ENCODE measurements at places on chromosomes 7 and 10.

- DNase-seq = no peak
Measured at GRCh38 chr10:112793202-112793921, 156.7 kb upstream of the TCF7L2 start.

DNA sequence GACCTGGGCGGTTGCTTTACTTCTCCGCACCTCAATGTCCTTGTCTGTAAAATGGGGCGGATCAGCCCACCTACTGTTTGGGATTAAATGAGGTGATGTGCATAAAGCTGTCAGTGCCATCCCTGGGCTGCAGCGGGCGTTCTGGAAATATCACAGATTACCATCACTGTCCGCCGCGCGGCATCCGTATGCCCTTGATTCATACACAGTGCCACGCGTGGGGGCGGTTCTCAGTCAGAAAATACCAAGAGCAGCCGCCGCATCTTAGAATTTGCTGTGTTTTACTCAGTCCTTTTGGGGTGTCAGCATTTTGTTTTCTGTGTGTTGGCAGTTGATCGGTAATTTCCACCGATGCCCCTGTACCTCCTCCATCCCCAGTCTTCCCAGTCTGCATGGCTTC is 338.8 kb downstream of the DPP6 start:
- DNase-seq = no peak

GRCh38 chr7:34727464-34727995 is 69.5 kb downstream of the NPSR1 start:
- DNase-seq = no peak

DNA sequence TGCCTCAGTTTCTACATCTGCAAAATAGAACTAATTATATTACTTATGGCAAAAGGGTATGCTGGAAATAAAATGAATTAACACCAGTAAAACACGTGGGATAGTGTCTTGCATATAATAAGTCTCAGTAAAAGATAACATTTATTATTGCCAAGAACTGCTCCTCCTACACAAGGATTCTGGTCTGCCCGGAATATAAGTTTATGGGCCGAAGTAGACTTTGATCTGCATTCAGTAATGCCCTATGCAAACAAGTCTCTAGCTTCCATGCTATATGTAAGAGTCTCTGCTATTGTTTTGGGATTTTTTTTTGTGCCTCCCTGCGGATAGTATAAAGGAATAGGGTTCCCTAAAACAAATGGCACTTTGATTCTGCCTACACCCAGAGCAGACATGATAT is 125.6 kb upstream of the SLC26A5 start:
- no peak for DNase-seq

DNA sequence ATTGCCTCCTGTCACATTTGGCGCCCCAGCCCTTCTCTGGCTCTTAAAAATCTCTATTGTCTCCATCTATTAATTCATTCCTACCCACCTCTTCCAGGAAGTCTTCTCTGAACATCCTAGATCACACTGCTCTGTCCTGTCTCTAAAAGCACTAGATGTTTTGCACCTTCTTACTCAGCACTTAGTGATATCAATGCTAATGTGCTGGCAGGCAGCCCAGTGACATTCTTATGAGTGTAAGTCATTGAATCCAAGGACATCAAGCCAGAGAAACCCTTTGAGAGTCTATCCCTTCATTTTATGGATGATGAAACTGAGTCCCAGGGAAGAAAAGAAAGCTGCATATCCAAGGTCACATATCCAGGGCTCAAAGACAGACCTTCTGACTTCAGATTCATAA is 48.3 kb upstream of the PAX2 start:
- DNase-seq = no peak

- DNase-seq = peak; percentile 75
Measured at GRCh38 chr10:29112827-29113615, 175.8 kb upstream of the LYZL1 start.

DNA sequence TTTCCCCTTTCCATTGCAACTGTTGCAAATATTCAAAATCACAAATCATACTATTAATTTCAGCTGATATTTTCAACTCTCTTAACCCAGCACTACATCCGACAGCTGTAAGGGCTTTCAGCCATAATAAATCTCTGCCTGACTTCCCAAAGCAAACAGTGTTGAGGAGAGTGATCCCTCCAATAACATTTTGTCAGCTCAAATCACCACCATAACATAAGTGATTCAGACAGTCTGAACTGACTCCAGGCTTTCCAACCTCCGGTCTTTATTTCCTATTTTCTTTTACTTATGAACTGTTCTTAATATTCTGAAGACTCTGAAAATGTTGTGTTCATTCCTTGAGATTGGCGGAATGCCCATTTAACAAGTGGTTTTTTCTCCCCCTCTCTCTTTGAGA is 1085.9 kb downstream of the GATA3 start:
- DNase-seq = peak; percentile 20

DNA sequence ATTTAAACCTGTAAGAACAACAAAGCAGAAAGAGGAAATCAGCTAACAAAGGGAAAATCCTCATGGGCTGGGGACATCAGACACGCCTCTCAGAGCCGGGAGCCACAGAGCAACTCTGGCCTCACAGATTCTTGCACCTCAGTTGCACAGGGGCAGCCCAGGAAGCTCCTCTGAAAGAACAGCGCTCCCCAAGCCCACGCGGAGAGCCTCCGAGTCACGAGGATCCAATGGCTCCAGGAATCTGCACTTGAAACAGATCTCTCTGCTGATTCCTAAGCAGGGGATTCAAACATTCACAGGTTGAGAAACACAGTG is 213.2 kb upstream of the MGMT start:
- no peak for DNase-seq

Data from retina (tissue), 1 donor.